ENCODE measurements at places on chromosomes 16 and 17.

GRCh38 chr17:419073-419735 is 66.6 kb upstream of the RPH3AL start:
- DNase-seq: no peak

DNA sequence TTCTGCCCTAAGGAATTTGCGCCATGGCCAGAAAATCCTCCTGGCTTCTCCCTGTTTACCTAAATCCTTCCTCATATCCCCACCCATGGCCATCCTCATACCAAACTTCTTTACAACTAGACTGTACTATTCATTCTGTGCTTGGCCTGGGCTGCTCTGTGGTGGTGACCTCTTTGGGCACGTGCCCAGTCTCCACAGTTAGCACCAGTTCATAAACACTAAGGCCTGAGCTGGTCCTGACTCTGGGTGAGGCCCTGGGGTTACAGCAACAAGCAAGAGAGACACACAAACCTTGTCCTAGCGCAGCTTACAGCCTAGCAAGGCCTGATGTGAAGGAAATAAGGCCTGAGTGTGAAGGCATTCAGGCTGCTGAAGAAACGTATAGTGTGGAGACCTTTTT is 3.1 kb upstream of the ATXN7L3 start:
- DNase-seq: no peak

DNA sequence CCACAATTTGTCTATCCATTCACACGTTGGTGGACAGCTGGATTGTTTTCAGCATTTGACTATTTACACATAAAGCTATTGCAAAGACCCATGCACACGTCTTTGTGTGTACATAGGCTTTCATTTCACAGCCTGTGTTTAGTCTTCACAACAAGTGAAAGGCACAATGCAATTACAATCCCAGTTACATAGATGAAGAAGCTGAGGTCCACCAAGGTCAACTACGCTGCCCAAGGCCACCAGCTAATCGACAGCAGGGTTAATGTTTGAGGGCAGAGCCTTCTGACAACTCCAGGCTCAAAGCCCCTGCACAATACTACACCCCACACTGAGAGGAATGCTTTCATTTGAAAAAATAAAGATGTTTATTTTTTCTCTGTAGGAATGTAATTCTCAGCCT is 93.6 kb upstream of the CDH13 start:
- no peak for DNase-seq

GRCh38 chr16:1347286-1347855 is 4.3 kb downstream of the TSR3 start:
- DNase-seq: no peak

DNA sequence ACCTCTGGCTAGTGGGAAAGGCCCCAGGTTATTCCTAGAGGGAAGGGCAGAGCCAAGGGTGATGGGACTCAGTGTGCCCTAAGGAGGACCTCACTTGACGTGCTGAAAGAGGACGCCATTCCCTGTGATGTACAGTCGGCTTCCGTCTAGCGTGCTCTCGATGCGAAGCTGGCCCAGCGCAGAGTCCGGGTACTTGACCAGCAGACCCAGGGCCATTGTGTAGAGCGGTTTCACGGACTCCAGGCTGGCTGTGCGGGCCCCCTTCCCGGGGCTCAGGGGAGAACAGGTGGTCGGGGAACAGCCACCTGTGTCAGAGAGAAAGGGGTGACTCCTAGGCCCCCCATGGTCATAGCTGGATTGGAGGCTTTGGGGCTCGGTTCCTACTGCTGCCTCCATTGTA is 19.9 kb downstream of the PLEKHG4 start:
- no peak for DNase-seq

DNA sequence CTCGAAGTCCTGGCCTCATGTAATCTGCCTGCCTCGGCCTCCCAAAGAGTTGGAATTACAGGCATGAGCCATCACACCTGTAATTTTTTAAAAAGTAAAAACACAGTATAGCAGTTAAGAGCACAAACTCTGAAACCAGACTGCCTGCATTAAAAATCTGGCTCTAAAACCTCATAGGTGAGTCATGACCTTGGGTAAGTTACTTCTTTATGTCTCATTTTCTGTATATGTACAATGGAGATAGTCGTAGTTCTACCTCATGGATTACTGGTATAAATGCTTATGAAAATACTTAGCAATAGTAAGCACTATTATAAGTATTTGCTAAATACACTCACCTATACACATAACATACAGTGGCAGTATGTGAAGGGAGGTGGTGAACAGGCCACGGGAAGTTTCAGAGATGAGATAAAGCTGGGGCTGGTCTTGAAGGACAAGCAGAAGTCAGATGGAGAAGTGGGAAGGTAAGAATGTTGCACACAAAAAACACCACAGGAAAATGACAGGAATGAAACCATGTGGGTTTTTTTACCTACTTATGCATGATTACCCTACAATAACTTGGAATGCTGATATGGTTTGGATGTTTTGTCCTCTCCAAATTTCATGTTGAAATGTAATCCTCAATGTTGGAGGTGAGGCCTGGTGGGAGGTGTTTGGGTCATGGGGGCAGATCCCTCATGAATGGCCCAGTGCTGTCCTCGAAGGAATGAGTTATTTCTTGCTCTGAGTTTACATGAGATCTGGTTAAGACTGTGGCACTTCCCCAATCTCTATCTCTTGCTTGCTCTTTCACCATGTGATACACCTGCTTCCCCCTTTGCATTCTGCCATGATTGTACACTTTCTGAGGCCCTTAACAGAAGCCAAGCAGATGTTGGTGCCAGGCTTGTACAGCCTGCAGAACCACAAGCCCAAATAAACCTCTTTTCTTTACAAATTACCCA is 33.9 kb downstream of the ZNF652 start:
- no peak for DNase-seq

All from body of pancreas (tissue), 4 donors.